ENCODE measurements at places on chromosomes 3 and 15.

DNA sequence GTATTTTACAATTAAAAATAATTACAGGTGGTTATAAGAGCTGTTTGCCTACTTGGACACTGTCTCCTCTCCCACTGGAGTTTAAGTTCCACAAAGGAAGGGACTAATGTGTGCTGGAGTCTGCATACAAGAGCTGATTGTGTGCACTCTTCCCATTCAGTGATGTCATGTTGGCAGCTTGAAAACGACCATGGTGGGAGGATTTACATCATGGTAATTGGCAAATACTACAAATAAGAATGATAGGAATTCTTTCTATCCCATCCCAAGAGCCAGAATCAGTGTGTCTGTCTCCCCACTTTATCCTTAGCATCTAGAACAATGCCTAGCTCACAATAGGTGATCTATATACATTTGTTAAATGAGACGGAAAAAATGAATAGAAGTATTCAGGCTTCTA is 14.1 kb downstream of the ITGA11 start:
- no peak for DNase-seq

GRCh38 chr15:43390723-43391122 is 19.8 kb downstream of the TUBGCP4 start:
- no peak for DNase-seq

DNA sequence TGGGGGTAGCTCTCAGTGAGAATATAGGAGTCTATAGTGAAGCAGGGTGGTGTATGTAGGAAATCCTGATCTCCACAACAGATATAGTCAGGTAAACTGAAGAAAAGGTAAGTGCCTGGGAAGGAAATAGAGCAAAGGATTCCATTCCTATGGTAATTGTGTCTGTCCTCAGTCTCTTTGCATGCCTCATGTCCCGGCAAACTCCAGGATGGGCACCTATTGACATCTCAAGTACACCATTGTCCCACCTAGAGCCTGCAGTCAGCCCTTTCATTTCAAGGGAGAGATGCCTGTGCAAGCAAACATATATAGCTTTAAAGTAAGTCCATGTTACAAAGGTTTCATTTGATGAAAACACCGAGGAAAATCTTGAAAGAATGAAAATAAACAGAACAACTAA is 257.7 kb upstream of the AZI2 start:
- no peak for DNase-seq

- DNase-seq = no peak
Measured at GRCh38 chr15:89452330-89452836, 44.0 kb downstream of the RHCG start.

- no peak for DNase-seq
Measured at GRCh38 chr15:56351957-56352506, 13.2 kb upstream of the TEX9 start.

- DNase-seq = no peak
Measured at GRCh38 chr15:89714775-89715174, 24.2 kb downstream of the WDR93 start.

DNA sequence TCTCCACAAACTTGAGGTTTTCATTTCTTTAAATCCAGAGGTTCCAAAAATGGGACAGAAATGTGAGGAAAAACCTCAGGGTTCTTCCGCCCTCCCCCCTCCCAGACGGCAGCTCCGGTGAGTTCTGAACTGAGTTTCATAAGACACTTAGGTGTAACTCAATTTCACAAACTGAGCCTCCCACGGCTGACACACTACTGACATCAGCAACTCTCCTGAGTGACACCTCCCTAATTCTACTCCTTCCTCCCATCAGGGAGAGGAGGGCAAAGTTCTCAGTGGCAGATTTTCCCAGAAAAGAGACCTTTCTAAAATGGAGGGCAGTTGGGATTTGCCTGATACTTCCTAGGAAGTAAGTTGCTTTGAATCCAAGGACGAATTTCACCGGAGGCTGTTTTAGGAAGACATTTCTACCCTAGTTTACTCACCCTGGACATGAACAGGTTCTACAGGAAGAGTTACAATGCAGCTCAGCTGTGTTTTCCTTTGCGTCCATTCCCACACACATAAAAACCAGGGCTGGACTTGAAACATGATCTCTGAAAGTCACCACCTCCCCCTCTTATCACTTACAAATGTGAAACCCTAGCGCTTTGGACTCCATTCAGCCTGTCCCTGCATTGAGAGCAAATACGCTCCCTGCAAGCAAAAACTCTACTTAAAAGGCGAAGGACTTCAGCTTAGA is 78.1 kb upstream of the LMOD3 start:
- no peak for DNase-seq

DNA sequence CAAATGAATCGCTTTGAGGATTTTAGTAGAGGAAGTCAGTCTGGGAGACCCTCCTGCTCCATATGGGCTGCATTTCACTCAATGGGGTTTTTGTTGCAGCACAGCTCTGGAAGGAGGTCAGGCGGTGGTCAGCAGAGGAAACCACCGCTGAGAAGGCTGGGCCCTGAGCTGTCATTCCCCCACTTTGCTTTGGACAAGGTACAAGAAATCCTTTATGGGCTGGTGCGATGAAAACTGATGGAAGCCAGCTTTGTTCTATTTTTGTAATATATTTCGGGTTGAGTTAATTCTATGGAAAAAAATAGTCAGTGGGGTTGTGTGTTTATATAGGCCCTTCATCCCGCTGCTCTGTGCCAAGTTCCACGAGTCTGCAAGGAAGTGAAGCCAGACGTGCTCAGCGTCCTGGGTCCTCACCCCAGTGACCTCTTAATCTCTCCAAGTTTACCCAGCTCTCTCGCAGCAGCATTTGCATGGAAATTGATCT is 157.1 kb upstream of the TMC3 start:
- DNase-seq = no peak

GRCh38 chr3:45210308-45211041 is 15.6 kb downstream of the TMEM158 start:
- no peak for DNase-seq

- no peak for DNase-seq
Measured at GRCh38 chr3:16301507-16301906, 36.5 kb downstream of the OXNAD1 start.

GRCh38 chr3:79367803-79368202 is 400.0 kb downstream of the ROBO1 start:
- DNase-seq = no peak

GRCh38 chr15:88792342-88793282 is 10.6 kb upstream of the ACAN start:
- DNase-seq = no peak

DNA sequence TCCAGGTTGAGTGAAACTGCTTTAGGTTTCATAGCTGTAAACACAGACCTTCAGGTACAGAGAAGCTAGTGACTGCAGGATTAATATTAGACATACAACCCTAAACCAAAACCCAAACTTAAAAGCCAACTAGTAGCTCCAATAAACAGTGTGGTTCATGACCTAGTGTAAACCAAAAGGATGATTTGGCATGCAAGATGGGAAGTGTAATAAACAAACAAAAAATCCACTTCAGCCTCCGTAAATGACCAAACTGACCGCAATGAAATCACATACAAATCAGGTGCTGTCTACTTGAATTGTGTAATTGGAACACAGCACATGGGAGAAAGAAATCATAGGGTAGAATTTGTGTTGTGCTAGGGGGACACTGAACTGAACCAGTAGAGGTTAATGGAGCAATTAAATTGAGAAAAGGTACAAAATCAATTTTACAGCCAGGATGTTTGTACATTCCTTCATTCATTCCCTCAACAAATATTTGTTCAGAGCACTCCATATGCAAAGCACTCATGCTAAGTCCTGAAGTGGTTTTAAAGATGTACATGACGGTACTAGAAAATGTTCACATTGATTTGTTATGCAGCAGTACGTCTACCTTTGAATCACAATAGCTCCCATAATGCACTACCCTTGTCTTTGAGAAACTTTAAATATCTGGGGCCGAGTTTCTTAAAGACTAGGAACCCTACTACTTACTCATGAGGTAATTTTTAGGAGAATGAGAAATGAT is 21.4 kb upstream of the CHST2 start:
- DNase-seq = no peak

- no peak for DNase-seq
Measured at GRCh38 chr15:29123171-29123570, 146.5 kb downstream of the NSMCE3 start.

DNA sequence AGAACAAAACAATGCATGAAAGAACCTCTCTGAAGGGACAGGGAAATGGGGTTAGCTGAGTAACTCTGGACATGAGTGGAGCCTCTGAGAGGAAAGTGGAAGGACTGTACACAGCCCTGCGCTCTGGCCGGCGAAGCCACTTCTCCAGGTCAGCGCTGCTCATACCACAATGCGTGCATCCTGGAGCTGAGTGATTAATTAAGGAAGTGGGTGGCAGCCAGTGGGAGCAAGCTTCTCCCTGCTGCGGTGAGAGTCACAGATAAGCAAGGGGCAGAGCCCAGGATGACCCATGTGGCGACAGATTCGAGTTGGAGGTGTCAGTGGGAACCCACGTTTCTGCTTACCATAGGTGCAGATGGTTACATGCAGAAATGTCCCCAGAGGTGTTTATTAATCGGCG is 48.0 kb downstream of the KLF15 start:
- no peak for DNase-seq

- no peak for DNase-seq
Measured at GRCh38 chr15:35186346-35186745, 101.3 kb upstream of the NANOGP8 start.

- peak; percentile 49 for DNase-seq
Measured at GRCh38 chr15:67146875-67147381, 81.5 kb downstream of the SMAD3 start.

DNA sequence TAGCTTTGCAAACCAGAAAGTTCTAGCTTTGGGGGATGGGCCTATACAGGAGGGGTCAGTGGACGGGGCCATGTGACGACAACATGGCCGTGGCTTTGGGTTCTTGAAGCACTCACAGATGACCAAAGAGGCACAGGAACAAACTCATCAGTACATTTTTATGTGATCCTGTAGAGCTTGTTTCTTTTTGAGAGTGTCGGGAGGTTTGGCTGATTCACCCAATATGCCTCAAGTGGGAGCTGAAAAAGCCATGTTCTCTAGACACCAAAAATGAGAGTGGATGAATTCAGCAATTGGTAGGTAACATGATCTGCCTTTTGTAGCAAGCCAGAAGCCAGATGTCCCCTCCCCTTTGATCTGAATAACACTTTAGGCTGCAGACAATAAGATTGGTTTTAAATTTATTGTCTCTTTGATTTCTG is 30.1 kb downstream of the GREM1 start:
- no peak for DNase-seq

DNA sequence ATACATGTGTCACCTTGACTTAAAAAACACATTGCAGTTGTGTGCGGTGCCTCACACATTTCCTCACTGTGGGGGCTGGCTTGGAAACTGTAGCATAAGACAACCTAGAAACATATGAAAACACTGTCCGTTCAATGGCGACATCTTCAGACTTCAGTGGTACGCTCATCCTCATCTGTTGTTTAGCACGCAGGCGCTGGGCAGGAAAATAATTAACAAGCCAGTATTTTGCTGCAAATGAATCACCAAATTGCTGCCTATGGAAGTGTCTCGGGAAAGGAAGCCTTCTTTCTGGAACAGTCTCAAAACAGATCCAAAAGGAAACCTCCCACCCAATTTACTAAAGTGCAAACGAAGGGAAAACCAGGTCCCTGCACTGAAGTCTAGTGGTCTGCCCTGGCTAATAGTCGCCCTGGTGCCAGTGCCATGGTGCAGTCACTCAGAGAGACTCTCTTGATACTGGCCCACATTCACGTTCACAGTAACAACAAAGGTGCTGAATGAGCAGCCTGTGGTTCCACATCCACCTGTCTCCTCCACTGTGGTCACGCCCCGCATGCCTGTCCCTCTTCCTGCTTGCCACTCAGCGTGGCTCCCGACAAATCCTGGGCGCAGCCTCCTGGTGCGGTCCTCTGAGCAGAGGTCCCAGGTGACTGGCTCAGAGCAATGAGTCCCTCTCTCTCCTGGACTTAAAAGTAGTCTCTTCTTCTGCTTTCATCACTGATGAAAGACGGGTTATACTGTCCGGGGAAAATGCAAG is 35.6 kb upstream of the MUC13 start:
- DNase-seq = no peak

GRCh38 chr15:96599268-96599667 is 268.8 kb downstream of the NR2F2 start:
- DNase-seq = no peak

- DNase-seq = no peak
Measured at GRCh38 chr15:37107071-37107743, 6.9 kb upstream of the MEIS2 start.

- no peak for DNase-seq
Measured at GRCh38 chr3:169931747-169932520, 20.6 kb downstream of the SAMD7 start.

DNA sequence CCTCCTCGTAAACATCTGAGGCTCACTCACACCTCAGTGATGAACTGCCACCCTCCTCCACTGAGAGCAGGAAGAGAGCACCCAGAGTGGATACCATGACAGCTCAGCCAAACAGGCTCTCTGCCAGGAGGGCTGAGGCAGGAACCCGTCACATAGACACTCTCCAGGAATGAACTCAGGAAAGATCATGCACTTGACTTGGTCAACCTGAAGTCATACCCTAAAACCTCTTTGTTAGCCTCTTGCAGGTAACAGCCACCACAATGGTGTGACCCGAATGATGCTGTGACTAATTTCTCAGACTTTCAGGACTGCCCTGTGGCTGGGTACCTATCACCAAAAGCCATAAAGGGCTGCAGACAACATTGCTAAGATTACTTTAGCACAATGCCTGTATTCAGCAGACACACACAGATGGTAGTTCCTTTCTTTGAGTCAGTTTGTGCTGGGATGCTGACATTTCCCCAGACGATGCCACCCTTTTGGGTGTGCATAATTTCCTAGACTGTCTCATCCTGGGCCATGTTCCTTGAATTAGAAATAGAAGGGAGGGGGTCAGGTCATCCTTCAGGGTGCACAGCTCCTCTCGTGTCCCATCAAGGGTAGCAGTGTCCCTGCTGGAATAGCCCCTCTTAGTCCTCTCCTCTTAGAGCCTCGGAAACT is 30.3 kb downstream of the CX3CR1 start:
- DNase-seq = peak; percentile 29

DNA sequence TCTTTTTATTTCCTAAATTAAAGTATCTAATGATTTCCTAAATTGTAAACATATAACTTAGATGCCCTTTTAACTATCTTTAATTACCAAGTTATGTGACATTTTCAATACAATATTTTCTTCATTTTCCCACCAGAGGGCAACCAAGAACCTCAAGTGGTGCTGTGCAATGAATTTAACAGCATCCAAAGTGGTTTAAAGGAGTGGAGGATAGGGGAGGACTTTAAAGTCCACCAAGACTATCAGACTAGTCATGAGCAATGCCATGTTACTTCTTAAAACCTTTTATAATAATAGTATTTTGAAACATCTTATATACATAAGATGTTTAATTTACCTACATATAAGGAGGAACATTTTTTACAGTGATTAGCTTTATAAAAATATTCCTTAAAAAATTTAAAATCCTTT is 74.4 kb downstream of the DLG1 start:
- DNase-seq = peak; percentile 28

GRCh38 chr15:70376929-70377691 is 279.4 kb upstream of the TLE3 start:
- DNase-seq = no peak

DNA sequence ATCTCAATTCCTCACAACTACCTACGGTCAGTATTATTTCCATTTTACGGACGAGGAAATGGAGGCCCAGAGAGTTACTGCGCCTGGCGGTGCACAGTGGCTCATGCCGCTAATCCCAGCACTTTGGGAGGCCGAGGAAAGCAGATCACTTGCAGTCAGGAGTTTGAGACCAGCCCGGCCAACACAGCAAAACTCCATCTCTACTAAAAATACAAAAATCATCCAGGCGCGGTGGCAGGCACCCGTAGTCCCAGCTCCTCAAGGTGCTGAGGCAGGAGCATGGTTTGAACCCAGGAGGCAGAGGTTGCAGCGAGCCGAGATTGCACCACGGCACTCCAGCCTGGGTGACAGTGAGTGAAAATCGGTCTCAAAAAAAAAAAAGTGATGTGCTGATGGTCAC is 187.3 kb downstream of the XXYLT1 start:
- no peak for DNase-seq
